ENCODE measurements at places on chromosomes 16 and 17.

DNA sequence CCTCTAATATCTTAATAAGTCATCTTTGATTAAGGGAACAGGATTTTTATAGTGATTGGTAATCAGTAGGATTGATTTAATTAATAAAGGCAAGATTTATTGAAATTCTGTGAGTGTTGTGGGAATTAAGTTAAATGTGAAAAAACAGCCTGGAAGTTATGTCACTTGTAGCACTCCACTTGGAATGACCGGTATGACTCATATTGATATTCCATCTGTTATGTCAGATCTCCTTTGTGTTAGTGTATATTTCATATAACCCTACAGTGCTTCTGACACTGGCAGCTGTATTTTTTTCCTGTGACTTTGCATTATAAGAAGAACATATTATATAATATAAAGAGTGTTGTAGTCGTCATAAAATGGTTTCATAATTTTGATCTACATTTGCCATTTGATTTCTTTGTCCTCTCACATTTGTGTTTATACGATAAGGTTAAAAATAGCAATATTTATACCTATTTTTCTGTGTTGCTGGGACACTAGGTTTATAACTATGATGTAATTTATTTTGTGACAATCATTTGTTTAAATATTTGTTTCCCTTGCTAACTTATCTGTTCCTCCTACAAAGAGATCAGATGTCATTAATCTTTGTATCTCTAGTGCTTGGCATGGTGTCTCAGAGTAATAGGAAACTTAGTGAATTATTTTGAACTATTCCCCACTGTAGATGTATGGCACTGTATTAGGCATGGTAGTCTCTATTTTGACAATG, 249.0 kb downstream of the BCAS3 start:
- peak; percentile 28 for DNase-seq

- no peak for DNase-seq
Observed at GRCh38 chr16:78075800-78076199, 23.7 kb upstream of the WWOX start.

DNA sequence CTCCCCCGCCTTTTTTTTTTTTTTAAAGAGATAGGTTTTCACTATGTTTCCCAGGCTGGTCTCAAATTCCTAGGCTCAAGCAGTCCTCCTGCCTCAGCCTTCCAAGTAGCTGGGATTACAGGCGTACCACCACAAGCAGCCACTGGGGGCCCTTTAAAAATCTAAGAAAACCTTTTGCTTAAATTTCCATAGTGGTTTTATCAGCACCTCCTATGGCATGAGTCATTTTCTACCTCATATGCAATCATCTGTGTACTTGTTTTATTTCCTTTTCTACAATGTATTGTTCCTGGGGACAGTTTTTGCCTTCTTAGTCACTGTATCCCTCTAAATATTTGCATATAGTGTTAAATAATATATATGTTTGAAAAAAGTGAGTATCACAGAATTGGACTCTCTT, 29.2 kb downstream of the GNA13 start:
- peak; percentile 85 for DNase-seq

GRCh38 chr16:57758331-57759117, 23.0 kb downstream of the KATNB1 start:
- DNase-seq: no peak

DNA sequence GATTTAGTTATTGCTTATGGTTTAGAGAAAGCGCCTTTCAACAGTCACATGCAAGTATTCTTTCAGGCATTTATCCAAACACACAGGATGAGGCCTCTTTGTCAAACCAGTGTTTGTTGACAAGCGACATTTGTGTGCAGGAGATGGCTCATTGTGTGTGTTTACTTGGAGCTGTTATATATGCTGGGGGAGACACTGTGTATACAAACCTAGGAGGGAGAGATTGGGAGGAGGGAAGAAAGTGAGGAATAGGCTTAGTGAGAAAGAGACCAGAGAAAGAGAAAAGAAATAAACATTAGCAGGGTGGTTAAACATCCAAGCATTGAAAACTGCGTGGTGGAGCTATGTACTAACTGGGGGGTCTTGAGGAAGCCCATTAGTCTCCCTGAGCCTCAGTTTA, 437.6 kb downstream of the MAF start:
- no peak for DNase-seq

DNA sequence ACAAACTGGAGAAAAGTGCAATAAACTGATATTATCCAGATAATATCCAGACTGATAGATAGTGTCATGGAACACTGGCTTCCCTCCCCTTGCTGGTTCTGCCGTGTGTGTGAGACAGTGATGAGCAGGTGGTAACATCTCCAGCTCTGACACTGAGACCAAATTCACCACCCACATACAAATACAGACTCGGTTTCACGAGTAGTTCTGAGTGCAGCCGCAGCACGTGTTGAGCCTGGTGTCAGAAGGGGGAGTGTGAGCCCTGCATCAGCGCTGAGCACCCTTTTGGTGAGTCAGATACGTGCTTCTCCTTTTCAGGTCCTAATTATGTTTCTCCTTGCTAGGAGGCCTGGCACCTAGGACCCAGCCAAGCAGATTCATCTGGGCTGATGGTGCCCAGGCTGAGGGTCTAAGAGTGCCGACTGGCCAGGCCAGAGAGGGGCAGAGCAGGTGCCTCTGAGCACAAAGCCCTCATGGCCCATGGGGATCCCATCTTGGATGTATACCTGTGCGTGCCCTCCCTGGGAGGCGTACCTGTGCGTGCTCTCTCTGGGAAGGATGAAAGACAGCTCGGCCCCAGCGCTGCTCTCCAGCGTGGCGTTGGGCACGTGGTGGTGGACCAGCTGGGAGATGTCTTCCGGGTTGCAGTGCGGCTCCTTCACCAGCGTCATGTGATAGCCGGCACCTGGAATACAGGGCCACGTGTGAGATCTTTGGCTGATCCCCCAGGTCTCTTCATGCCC, 27.3 kb upstream of the RNPS1 start:
- DNase-seq: no peak
